ENCODE measurements at places on chromosomes 11 and 22.
A peak's percentile ranks its signal among the peaks of the same experiment; 100 is the strongest.

- DNase-seq = no peak
Measured at GRCh38 chr11:92771701-92772100, 197.8 kb upstream of the MTNR1B start.

DNA sequence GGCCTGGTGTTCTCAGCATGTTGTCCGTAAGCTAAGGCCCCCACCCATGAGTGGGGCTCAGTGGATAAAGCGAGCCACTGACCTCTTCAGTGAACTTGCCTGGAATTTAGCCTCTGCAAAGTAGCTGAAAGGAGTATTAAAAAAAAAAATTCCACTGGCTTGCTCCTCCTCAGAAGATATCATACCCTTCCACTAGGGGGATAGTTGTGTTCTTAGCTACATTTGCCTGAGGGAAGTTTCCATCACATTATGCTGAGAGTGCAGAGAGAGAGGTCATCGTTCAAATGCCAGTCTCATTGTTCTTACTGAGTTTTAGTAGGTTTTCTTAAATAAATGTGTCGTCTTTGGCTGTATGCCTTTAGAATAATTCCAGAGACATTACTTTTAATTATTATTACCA lies 879.7 kb downstream of the JRKL start:
- no peak for DNase-seq

- no peak for DNase-seq
Measured at GRCh38 chr11:70846781-70847655, 405.4 kb downstream of the SHANK2 start.

DNA sequence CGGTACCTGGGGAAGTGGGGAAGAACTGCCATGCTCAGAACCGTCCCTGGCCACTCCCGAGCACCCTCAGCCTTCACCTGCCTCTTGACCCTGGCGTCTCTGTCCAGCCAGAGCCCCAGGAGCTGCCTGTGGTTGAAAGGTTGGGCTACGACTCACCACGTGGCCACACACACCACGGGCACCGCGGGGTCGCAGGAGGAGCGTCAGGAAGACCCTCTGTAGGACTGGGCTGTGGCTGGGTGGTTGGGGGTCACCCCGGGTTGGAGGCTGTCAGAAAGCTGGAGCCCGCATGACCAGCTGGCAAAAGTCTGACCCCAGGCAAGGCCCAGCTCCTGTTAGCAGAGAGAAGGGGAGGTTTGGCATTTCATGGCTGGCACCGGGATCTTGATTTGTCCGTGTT lies 11.5 kb downstream of the KRTAP5-5 start:
- no peak for DNase-seq

DNA sequence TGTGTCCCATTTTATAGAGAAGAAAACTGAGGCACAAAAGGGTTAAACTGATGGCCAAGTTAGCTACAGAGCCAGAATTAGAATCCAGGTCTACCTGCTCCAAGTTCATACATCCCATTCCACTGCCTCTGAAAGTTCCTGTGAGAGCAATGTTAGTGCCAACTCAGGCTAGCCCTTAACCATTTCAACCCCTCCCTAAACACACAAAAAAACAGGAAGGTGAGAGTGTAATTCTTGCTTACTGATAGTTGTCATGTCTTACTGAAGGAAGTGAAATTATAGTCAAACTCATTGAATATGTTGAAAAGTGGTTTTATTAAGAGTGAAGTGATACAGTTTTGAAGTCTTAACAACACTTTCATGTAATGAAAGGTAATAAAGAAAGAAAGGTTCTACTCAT lies 2.9 kb upstream of the E2F8 start:
- DNase-seq = no peak

DNA sequence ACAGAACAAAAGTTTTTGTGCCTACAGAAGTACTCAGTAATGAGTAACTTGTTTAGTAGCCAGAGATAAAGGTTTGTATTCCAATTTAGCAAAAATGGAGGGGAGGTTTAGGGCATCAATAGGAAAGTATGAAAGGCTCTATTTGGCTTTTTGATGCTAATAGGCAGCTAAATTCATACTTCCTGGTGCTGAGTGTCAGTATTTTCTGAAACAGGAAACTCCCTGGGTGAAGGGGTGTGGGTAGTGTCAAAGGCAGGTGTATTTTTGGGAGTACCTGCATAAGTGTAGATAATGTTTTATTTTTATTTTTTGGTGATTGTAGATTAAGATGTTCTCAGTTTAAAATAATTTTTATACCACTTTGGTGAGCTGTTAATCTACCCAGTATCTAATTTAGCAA lies 29.3 kb upstream of the MMP7 start:
- DNase-seq = no peak

- DNase-seq = no peak
Measured at GRCh38 chr22:31398231-31398630, 1.2 kb upstream of the DRG1 start.

- no peak for DNase-seq
Measured at GRCh38 chr11:61645179-61645868, 34.9 kb upstream of the DAGLA start.

GRCh38 chr22:37802310-37803194 lies 5.2 kb upstream of the GCAT start:
- no peak for DNase-seq

- DNase-seq = no peak
Measured at GRCh38 chr22:30858976-30859713, 109.4 kb downstream of the MORC2 start.

- no peak for DNase-seq
Measured at GRCh38 chr11:109071712-109072524, 350.1 kb upstream of the C11orf87 start.

- no peak for DNase-seq
Measured at GRCh38 chr11:28833169-28833568, 725.0 kb downstream of the METTL15 start.

GRCh38 chr11:35621620-35622019 lies 3.4 kb downstream of the FJX1 start:
- no peak for DNase-seq

DNA sequence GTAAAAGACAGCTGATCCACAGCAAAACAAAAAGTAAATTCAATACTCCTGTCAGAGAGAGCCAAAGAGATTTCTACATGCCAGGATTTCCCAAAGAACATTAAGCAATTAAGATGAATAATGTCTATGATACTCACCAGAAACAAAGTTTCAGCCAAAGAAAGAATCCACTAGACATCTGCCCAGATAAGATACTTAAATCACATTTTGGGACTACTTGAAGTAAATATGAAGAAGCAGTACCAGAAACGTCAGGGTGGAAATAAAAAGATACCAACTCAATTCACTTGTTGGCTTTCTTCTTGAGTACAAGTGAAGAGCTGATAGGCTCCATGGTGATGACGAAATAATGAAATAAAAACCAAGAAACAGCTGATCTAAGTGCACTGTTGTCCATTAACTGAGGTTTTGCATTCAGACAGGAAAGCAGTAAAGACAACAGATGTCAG lies 31.6 kb upstream of the ARHGAP32 start:
- no peak for DNase-seq

DNA sequence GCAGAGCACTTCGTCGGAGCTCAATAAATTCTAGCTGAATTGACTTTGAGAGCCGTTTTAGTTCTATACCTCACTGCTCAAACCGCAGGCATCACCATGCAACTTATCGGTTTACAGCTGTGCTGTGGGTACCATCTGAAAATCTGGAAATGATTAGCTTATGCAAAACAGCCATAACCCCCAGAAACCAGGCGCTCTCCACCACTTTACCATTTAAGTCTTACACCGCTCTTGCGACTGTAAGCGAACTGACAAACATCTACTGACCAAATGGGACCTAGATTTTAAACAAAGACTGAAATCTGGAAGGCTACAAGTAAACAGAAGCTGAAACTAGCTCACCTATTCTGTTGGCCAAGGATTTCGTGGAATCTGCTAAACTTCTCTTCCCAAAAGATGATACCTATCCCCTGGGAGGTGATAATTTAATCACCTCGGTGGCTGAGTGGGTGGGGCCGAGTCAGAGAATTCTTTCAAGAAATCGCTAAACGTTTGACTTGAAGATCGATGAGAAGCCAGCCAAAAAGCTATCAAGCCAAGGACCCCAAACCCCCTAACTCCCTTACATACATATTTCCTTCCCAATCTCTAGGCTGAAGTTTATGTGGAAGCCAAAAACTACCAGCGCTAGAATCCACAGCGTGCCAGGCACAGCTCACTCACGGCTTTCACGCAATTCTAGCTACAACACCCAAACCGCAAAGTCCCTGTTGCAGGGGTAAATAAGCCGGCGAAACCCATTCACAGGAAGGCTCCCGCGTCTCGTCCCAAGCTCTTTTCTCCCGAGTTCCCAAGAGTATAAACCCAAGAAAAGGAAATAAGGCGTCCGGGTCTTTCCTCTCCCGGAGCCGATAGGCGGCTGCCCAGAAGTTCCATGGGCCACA lies 644 bp downstream of the SPTY2D1 start:
- DNase-seq = peak; percentile 48

DNA sequence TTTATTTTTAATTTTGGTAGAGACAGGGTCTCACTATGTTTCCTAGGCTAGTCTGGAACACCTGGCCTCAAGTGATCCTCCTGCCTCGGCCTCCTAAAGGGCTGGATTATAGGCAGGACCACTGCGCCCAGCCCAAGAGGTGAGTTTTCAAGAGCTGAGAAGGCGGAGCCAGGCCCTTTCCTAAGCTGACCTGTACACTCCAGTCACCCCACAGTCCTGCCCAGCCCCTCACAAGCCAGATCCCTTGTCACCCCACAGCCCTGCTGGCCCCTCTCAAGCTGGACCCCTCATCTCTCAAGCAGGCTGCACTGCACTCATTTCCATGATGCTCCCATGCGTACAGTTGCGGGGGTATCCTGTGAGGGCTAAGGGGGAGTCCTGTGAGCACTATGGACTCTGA lies 2.9 kb downstream of the DENND6B start:
- no peak for DNase-seq

GRCh38 chr11:127226949-127227348 lies 226.4 kb upstream of the KIRREL3 start:
- DNase-seq = no peak

DNA sequence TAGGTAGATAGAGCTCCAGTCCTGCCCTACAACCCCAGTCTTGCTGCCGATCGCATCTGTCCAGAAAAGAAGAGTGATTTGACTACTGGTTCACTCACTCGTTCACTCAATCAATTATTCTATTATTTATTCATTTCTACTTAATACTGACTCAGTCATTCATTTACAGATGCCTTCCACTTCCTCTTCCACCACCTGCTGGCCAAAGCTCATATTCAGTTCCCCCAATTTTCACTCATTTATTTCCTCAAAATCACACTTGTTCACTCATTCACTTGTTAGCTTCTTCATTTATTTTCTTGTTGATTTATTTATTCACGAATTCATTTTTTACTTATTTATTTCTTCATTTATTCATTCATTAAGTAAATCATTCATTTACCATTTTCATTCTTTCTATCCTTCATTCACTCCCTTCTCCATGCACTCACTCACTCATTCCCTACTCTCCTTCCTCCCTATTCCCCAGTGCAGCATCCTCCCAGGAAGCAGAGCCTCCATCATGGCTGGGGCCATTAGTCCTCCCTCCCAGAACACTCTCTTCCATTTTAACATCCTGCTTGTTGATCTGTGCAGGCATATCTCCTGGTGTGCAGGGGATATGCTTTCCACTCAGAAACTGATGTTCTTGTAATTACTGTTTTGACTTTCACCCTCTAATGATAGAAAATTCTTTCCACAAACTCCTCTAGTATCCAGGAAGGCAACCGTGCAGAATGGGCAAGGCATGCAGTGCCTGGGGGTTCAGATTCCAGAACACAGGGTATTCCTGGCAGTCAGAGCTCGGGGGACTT lies 281.0 kb downstream of the TENM4 start:
- DNase-seq = no peak

DNA sequence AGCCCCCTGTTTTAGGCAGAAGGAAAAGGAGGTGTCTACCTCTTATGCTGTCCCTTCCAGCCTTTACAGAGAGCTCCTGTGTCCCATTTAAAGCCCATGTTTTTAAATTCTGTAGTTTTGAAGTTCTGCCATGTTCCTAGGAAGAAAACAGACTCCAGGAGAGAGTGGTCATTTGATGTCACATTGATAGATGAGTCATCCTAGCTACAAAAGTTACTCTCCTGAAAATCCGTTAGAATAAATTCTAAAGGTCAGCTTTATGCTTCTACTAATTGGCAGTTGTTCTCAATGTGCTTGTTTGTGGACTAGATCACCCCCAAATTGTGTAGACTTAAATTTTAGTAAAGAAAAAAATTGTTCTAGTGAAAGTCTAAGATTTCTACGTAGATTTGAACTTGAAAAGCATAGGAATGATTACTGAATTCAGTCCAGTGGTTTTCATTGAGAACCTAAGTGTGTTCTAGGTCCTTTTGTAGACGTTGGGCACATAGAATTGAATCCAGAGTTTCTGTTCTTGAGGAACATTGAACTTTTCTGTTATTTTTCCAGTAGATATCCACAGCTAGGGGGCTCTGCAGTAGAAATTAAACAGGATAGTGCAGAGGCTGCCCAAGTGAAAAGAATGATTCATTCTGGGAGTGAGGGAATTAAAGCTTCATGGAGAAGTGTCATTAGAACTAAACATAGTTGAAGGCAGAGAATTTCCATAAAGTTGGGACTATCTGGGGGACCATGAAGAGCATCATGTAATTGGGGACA lies 140.6 kb upstream of the RASSF10 start:
- DNase-seq = no peak

DNA sequence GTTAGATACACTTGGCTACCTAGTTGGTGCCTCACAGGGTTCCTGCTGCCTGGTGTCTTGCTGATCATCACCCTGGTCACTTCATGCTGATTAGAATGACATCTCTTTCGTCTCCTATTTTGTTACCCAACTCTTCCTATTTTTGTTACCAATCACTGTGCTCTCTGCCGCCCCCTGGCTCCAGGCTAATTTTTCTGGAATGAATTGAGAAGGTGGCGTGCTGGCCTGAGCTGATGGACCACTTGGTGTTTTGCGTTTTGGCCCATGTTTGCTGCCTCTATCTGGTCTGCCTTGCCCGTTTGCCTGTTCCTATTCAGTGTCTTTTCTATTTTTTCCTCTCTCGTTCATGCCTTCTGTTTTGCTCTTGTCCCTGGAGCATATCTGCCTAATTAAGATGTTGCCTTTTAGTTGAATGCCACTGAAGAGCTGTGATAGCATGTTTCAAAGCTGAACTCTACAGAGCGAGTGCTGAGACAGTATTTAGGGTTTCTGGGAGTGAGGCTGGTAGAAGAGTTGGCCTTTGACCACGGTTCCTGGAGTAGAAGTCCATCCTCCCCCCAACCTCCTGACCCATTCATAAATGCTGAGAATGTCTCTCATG lies 5.9 kb upstream of the ATF4 start:
- no peak for DNase-seq

DNA sequence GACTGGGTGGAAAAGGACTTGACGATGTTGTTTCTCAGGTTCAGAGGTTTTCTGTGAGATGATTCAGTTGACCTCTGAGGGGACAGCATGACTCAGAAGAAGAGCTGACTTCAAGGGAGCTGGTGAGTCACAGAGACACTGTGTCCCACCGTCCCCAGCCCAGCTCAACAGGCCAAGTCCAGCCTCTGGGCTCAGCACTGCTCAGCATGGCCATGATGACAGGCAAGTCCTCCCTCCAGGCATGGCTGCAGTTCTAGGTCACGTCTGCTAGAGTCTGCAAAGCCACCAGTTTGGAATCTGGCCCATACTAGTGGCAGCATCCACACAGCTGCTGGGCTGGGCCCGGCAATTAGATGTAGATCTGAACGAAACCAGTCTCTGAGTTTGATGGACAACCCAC lies 12.9 kb downstream of the TRIM29 start:
- peak; percentile 9 for DNase-seq

- DNase-seq = peak; percentile 21
Measured at GRCh38 chr11:113730887-113731726, 25.0 kb upstream of the TMPRSS5 start.

GRCh38 chr11:134904103-134904790 lies 492.2 kb upstream of the B3GAT1 start:
- no peak for DNase-seq

GRCh38 chr11:111992206-111992855 lies 32.9 kb upstream of the DLAT start:
- DNase-seq = no peak
